ENCODE measurements at places on chromosomes 2 and 18. TPM values are rescaled to one million over a fixed set of nuclear protein-coding genes. Genes with fewer than 3 reads are reported as not detected.

The CRYBA2 gene
- not detected for total RNA-seq

The CYP27A1 gene
- not detected for total RNA-seq

The DLX2 gene
- not detected for total RNA-seq

The KLF11 gene
- 6.6 TPM for total RNA-seq

The KRTCAP3 gene
- total RNA-seq = 4.6 TPM

The CTAGE1 gene
- not detected for total RNA-seq

The SERPINB10 gene
- total RNA-seq = not detected

The COPS7B gene
- total RNA-seq = 56.1 TPM

The SLC4A5 gene
- 1.6 TPM for total RNA-seq

The ZFAND2B gene
- total RNA-seq = 33.3 TPM

The LYPD6B gene
- not detected for total RNA-seq

The SLC40A1 gene
- 1.4 TPM for total RNA-seq

The ALPP gene
- not detected for total RNA-seq

Data from activated CD8-positive, alpha-beta memory T cell treated with anti-CD3 and anti-CD28 coated beads for 36 hours (primary cell).